Fibroblast of lung (primary cell): ENCODE measurements at places on chromosomes 4 and X. TPM values are rescaled to one million over a fixed set of nuclear protein-coding genes. Genes with fewer than 3 reads are reported as not detected.

Gene BEND2
- total RNA-seq = not detected in 2 replicates

Gene SMR3B
- not detected in 2 replicates for total RNA-seq

Gene HDX
- total RNA-seq = 3.1 and 4.5 TPM in 2 replicates

Gene GYG2
- total RNA-seq = 5.4 and 10.6 TPM in 2 replicates

Gene HTN3
- total RNA-seq = not detected in 2 replicates

Gene STAP1
- not detected in 2 replicates for total RNA-seq

Gene ACE2
- not detected in 2 replicates for total RNA-seq

Gene PDGFRA
- total RNA-seq = 350 and 363 TPM in 2 replicates

Gene OTUD5
- 23.6 and 33.0 TPM in 2 replicates for total RNA-seq

Gene MAGEB2
- total RNA-seq = not detected in 2 replicates

Gene TMPRSS11D
- total RNA-seq = not detected in 2 replicates

Gene MAPK10
- total RNA-seq = 8.0 and 20.0 TPM in 2 replicates

Gene CPZ
- total RNA-seq = 7.1 and 20.8 TPM in 2 replicates

Gene NAAA
- 15.9 and 50.7 TPM in 2 replicates for total RNA-seq

Gene SH3RF1
- 10.5 and 13.0 TPM in 2 replicates for total RNA-seq

Gene VSIG1
- not detected in 2 replicates for total RNA-seq

Gene SLC7A11
- total RNA-seq = 46.0 and 74.8 TPM in 2 replicates
